Left lung (tissue), 14 donors: ENCODE measurements at places on chromosomes 1 and 21. TPM values are rescaled to one million over a fixed set of nuclear protein-coding genes. Genes with fewer than 3 reads are reported as not detected.

The RPTN gene
- not detected for total RNA-seq

The RGS7 gene
- total RNA-seq = not detected

DNA sequence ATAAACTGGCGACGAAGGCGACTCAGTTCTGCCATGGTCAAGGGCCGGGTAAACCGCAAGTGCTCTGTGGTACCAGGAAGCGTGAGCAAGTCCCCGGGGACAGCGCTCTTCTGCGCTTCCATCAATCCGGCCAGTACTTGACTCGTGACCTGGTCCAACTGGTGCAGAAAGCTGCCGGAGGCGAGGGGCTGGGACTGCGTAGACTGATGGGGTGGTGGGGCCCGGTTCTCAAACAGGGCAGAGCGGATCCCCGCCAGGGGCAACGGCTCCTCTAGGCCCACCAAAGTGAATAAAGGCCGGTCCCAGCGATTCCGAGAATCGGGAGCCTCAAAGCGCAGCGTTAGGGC is 852 bp downstream of the KTI12 start:
- peaks cover 45% of the 10 kb centered on the region for H3K4me1 ChIP-seq
- H3K27ac ChIP-seq = peak overlapping the region; percentile 87
- H3K36me3 ChIP-seq = no peaks in the 10 kb centered on the region
- peak; percentile 78 for DNase-seq
- H3K27me3 ChIP-seq = no peaks in the 10 kb centered on the region

DNA sequence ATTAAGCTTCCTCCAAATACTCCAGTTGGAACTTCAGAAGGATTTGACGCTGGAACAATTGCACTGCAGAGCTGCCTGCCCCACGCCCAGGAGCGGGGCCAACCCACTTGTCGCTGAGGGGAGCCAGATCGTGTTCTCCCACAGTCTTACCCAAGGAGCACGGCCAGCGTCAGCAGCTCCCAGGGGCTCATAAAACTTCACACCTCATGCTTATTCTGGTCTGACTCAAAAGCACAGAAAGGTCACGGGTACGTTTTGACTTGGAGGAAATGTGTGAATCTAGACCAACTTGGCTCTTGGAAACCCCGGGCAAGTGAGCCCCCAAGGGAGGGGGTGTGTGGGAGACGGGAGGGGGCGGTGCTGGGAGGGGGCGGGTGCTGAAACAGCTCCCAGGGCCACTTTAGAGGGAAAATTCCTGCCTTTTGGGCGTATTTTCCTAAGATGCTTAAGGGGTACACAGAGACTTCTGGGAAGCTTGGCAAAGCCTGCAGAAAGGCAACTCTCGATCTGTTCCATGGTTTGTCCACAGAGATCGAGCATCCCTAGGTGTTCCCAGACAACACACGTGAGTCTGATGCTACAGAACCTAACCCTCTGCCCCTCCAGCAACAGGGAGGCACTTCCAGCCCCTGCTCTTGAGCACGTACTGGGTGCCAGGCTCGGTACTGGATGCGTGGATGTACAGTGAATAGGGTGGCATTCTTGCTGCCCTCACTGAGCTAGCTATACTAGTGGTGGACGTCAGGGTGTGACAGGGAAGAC is 98.9 kb downstream of the DHRS3 start:
- no peak for DNase-seq
- no peaks in the 10 kb centered on the region for H3K27me3 ChIP-seq
- H3K4me3 ChIP-seq = no peak overlapping the region
- H3K36me3 ChIP-seq = no peaks in the 10 kb centered on the region
- peaks cover 4% of the 10 kb centered on the region for H3K4me1 ChIP-seq

DNA sequence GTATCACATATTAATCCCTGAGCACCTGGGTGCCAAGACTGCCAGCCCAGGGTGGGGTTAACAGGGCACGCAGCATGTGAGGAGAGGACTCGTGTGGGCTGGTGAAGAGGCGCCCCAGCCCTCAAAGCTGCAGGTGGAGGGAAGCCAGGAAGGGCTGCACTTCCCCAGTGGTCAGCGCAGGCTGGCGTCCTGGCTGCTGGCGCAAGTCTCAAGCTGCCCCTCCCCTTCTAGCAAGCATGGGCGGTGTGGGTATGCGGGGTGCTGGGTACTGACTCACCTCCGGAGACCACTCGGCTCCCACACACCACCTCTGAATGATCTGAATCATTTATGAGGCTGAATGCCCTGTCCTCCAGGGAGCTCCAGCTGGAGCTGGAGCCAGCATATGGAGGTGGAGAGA is 44.0 kb downstream of the EIF2D start:
- no peak for DNase-seq
- no peak overlapping the region for H3K27ac ChIP-seq
- H3K4me3 ChIP-seq = no peak overlapping the region
- H3K36me3 ChIP-seq = no peaks in the 10 kb centered on the region

- H3K4me3 ChIP-seq = no peak overlapping the region
- no peak overlapping the region for H3K27ac ChIP-seq
- DNase-seq = no peak
- no peaks in the 10 kb centered on the region for H3K4me1 ChIP-seq
- peaks cover 5% of the 10 kb centered on the region for H3K27me3 ChIP-seq
- H3K36me3 ChIP-seq = no peaks in the 10 kb centered on the region
These were observed 59.6 kb upstream of the OLIG2 start for GRCh38 chr21:32966120-32966519.

The SELE gene
- 2.5 TPM for total RNA-seq

The KRTAP19-3 gene
- total RNA-seq = not detected

DNA sequence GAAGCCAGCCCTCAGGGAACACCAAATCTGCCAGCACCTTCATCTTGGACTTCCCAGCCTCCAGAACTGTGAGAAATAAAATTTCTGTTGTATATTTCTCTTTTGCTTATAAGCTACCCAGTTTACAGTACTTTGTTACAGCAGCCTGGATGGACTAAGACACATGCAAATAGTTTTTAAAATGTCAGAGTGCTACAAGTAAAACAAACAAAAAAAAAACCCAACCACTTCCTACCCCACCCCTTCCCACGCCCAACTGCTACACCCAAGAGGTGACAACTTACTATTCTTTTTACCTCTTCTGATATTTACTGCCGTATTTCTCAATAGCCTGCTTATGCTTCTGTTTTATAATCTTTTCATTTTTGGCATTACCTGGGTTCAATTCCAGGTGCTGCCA is 8.6 kb upstream of the SPSB1 start:
- H3K27me3 ChIP-seq = no peaks in the 10 kb centered on the region
- H3K27ac ChIP-seq = no peak overlapping the region
- no peak overlapping the region for H3K4me3 ChIP-seq

DNA sequence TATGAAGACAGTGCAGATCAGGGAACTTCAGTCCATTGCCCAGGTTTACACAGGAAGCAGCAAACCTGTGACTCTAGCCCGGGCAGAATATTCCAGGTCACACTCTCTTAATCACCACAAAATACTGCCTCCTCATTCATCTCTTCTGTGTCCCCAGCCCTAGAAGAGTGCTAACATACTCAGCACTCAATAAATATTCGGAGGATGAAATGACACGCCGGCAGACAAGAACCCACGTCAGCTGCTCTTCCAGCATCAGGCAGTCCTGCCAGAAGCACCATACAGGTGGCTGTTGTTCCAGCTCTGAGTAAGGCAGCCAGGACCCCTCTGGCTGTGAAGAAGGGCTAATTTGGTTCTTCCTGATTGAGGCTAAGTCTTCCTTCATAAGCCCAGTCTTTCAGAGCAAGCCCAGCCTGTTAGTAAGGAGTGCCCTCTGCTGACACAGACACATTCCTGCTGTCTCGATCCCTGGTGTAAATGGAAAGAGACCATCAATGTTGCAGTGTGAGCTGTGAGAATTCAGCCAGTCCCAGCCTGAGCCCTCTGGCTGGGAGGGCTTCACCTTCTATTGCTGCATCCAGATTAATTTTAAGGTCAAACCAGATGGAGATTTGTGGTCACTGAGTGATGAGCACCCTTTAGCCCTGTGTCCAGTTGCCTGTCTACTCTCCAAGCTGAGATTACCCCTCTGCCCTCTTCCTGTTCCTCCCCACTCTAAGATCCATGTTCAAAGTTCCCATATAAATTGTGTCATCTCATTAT is 45.0 kb upstream of the KIRREL1 start:
- no peak overlapping the region for H3K4me3 ChIP-seq
- H3K27ac ChIP-seq = no peak overlapping the region
- H3K27me3 ChIP-seq = peaks cover 8% of the 10 kb centered on the region

The SNAPIN gene
- total RNA-seq = 34.5 TPM

DNA sequence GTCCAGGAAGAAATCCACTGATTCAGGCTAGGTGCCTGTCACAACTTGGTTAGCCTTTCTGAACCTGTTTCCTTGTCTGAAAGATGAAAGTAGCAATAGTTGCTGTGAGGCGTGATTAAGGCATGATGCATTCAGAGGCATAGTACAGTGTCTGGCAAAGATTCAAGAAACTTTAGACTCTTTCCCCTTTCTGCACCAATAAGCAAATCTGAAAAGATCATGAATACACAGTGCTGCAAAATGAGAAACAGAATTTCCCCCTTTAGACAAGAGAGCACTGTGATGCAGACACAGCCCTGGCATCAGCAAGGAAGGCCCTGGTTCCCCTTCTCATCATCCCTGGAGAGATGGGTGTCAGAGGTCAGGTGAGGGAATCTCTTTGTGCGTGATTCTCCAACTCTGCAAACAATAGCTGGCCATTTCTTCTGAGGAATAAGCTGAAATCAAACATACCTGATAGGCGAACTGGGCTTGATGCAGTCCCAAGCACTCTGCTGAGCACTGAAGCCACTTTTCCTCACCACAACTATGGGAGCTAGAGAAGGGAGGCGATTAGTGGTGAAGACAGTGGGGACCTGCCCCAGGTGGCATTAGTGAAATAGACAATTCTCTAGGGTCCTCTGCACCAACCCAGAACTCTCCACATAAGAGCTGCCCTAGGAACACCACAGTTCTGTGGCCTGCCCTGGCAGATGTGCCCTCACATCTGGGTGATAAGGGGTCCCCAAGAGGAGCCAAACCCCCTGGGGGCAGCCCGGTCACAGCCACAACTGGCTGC is 41.7 kb downstream of the ITPKB start:
- no peaks in the 10 kb centered on the region for H3K27me3 ChIP-seq
- DNase-seq = no peak
- no peaks in the 10 kb centered on the region for H3K36me3 ChIP-seq
- H3K4me3 ChIP-seq = no peak overlapping the region
- no peak overlapping the region for H3K27ac ChIP-seq

The MR1 gene
- total RNA-seq = 45.7 TPM
